NCI-H2029 treated with DMSO at 0.1 percent for 48 hours (cell line): ENCODE measurements at places on chromosomes 5 and 9.

- no peak for DNase-seq
Measured at GRCh38 chr5:80170117-80170535, 85.7 kb downstream of the SERINC5 start.

GRCh38 chr9:131019388-131020239, 10.6 kb downstream of the LAMC3 start:
- no peak for DNase-seq

DNA sequence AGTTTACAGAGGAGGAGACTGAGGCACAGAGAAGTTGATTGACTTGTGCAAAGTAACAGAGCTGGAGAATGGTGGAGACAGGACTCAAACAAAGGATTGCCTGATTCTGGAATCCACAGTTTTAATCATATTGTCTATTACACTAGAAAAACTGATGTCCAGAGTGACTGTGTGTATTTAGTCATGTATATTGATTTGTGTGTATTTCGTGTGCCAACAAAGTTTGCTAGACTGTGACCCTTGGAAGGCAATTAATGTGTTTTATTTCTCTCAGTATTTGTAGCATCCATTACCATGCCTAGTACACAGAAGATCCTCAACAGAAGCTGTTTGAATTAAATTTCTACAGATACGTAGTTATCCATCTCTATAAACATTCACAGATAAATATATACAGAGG, 5.5 kb upstream of the JADE2 start:
- DNase-seq, result no peak

DNA sequence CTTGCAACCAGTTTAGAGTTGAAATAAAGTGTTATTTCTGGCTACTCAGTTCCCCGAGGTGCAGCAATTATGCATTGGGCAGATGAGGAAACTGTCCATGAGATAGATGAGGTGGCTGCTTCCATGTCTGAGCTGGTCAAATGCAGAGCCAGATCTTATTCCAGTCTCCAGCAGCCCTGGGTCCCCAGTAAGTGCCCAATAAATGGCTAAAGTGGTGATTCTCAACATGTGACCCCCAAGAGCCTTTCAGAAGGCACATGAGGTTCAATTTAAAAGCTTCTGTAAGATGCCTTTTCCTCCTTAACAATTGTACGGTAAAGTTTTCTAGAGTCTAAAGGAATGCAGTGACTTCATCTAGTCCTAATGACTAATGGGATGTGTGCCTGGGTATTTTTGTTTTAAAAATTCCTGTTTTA, 17.5 kb downstream of the ATOX1 start:
- no peak for DNase-seq

GRCh38 chr9:131808291-131808690, 68.4 kb upstream of the RAPGEF1 start:
- DNase-seq, result no peak

GRCh38 chr5:158910782-158911692, 188.7 kb downstream of the EBF1 start:
- no peak for DNase-seq

DNA sequence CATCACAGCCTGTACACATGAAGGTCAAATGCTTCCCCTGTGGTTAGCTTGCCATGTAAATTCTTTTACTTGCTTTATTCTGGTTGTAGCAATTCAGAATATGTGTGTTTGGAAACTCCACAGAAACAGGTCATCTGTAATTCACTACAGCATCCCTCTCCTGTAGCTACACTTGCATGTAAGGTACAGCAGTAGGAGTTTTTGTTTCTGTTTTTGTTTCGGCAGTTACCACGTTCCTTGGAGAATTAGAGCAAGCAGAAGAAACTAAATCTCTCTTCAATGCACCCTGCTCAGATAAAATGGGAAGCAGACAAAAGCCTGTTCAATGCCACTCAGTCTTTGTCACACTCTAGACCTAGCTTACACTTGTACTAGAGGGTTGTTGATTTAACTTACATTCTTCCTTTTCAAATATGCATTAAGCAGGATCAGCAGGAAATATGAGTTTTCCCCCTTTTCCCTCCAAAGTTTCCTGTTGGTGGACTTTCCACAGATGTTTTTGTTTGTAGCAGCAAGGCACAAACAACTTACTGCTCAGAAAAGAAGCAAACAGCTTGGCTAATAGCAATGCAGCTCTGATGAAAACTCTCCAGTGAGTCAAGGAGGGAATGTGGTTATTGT, 80.9 kb downstream of the YIPF5 start:
- DNase-seq, result no peak

- no peak for DNase-seq
Measured at GRCh38 chr5:32299059-32299677, 13.6 kb downstream of the MTMR12 start.

DNA sequence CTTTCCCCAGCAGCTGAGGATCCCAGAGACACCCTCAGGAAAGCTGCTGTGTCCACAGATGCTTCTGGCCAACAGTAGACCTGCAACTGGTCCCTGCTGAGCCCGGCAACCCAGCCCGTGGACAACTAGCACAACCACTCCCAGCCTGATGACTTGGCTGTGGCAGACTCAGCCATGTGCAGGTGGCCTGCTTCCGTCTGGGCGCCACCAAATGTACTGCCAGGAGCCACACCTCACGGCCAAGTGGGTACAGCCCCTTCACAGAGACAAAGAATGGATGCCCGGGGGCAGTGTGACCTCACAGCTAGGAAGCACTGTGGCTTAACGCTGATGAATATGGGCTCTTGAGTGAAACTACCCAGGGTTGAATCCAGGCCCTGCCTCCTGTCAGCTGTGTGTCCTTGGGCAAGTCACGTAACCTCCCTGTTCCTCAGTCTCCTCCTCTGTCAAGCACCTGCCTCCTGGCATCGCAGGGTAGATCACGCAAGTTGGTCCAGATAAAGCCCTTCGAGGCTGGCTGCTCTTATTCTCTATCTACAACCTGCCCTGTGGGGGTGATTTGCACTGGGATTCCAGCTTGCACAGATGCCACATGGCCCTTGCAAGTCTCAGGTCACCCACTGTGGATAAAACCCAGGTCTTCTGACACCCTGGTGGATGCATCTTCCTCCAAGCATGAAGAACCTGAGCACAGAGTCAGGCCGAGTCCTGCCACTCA, 225.0 kb downstream of the PBX3 start:
- no peak for DNase-seq

DNA sequence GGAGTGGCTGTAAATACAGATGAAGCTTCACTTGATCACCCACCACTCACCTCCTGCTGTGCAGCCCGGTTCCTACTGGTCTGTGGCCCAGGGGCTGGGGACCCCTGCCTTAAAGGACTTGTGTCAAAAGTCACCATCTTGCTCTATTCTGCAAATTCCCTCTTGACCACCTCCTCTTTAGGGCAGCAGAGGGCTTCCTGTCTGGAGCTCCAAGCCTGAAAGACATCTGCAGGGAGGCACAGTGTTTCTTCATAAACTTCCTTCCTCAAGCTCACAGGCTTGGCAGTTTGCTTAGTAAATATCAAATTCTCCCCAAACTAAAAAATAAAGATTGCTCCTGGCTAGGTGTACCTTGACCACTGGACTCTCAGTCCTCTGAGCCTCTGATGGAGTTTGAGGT, 104.4 kb downstream of the FRMD3 start:
- no peak for DNase-seq

DNA sequence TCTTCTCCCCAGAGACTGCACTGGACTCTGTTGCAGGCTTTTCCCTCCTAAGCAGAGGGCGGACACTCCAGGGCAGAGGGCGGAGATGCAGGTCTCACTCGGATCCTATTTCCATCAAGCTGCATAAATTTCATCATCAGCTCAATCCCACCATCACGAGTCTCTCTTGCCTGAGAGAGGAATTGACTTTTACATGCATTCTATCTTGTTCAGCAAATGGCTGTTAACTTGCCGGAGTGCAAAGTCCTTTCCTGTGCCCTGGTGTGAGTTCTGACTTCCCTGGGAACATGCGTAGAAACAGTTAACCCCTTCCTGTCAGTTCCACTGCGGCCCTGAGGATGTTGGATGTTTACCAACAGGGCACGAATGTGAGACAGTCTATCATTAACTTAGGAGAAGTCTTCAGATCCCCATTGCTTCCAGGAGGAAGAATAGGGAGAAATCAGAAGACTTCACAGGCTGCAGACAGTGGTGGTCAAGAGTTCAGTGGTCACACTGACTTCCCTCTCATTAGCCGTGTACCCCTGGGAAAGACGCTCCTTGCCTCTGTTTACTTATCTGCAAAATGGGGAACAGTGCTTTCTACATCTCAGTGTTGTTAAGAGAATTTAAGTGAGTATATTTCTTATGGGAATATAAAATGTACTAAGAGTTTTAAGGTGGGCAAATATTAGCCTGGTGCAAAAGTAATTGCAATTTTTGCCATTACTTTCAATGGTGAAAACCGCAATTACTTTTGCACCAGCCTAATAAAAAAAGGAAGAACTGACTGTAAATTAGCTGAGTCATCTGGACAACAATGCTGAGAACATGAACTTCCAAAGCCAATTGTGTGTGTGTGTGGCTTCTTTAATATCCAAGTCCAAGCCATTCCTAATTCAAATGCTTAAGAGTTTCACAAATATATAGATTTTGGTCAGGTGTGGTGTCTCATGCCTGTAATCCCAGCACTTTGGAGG, 248.0 kb downstream of the DRD1 start:
- DNase-seq, result no peak

GRCh38 chr5:8765886-8766285, 780.0 kb downstream of the SEMA5A start:
- DNase-seq, result no peak

DNA sequence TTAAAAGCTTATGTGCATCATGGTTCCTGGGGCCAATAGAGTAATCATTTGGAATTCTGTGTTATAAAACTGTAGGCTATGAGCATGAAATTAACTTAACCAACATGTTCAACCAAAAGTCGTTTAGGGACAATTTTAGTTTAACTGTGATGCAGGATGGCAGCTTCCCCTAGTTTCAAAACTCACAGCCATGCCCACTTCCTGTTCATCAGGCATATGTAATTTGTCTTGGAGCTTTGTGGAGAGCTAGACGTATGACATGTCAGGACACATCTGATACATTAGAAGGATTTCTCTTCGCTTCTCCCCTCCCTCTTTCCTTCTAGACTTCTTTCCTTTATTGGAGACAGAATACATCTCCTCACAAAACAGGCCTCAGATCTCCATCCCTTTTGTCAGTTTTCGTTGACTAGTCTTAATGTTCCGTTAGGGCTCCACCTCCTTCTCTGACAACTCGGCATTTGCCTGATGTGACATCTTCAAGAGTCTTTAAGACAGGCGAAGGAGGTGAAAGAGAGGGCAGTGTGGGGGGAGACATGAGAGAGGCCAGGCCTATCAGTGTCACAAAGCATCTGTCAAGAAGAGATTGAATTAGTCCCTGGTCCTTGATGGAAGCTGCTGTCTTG, 176.0 kb downstream of the MSX2 start:
- no peak for DNase-seq

GRCh38 chr5:112174959-112175594, 244.0 kb downstream of the EPB41L4A start:
- peak; percentile 48 for DNase-seq

DNA sequence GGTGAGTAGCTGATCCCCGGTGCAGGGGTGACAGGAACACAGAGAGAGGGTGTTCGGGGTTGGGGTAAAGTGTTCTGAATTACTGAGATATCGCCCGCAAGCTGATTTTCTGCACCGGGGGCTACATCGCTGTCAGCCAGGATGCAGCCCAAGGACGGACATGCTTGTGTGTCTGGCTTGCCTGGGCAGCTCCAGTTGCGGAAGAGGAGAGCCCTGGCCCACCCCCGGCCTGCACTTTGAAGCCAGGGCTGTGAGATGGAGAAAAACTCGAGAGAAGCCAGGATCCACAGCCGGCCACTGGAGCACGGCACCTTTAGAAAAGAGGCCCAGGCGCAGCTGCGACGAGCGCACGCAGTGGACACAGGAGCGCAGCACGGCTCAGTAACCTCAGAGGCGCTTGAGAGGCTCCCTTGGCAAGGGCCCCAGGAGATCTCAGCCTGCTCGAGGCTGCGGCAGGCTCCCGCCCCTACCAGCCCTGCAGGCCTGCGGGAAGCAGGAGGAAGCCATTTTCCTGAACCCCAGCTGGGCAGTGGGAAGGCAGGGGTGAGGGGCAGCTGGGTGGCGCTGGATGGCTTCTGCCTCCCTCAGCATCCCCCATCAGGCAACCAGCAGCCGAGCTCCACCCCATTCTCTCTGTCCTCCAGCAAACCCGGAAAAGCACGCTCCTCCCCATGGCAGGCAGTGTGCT, 59.2 kb downstream of the C9orf50 start:
- DNase-seq, result no peak

DNA sequence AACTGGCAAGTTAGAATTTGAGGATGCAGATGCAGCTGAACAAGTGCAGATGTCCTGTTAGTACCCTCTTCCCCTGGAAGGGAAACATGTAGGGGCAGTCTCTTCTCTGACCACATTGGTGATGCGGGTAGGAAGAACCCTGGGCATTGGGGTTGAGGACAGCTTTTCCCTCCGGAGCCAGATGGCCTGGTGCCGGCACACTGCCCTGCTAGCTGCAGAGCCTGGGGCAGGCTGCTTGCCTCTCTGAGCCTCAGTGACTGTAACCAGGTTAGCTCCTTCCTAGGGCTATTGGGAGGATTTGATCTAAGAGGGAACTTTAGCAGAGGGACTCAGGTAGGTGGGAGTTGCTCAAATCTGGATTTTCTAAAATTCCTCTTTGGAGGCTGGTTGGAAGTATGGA, 148.4 kb downstream of the HSPA4 start:
- DNase-seq, result no peak

DNA sequence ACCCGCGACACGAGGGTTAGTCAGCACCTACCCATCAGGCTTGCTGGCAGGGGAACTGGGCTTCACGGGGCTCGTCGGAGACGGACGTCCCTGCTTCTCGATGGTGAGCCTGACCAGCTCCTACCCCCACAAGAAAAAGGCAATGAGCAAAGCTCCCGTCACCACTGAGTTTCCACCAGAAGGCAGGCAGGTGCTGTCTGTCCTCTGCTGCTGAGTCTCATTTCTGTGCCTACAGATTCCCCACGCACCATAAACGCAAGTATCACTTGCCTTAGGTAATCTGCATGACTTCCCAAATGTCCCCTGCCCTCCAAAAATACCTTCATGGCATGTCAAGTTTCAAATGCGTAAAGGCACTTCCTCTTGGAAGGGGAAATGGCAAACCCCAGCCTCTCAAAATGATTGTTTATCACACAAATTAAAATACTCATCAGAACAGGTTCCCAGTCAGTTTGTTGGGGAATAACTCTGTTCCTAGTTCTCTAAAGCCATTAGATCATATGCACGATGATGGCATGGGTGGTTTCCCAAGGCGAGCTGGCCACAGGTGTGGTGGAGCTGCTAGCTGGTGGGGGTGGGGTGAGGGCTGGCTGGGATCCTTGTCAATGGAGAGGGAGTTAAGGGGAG, 85.0 kb downstream of the PRRT1B start:
- DNase-seq, result no peak

DNA sequence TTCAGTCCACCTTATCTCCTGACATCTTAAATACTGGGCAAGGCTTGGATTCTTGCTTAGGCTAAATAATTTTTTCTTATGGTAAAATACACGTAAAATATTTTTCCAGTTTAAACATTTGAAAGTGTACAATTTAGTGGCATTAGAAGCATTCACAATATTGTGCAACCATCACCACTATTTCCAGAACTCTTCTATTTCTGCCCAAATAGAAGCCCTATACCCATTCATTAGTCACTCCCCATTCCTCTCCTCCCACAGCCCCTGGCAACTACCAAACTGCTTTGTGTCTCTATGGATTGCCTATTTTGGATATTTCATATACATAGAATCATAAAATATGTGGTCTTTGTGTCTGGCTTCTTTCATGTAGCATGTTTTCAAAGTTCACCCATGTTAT, 57.6 kb downstream of the IL31RA start:
- no peak for DNase-seq
